Activated T-helper 1 cell treated with Interleukin-2 at 50 U/mL for 16 hours (primary cell): ENCODE measurements at places on chromosomes 7 and 10.

DNA sequence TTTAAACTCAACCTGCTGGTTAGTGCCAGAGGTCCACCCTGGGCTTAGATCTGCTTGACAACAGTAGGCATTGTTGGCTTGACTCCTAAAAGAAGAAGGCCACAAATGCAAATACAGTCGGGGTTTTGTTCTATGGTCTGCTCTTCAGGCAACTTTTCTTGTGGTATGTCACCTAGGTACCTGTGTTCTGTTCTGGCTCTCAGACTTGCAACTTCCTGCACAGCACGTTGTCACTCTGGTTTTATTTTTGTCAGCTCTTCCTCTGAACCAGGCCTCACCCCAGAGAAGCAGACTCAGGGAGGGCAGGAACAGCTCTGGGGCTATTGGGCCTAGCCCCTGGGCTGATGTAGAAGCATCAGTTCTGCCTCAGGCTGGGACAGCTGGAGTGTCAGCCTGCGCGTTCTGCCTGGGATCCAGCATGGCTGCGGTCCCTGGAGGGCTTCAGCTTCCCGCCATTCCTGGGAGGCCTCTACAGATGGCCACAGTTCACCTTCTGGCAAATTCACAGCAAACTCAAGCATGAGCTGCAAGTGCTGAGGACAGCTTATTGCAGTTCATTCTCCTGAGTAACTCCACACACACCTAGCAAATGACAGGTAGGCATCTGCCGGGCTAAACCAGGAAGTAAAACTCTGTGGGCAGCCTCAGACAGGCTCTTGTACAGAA lies 11.0 kb upstream of the PDCD4 start:
- peak; percentile 40 for DNase-seq

DNA sequence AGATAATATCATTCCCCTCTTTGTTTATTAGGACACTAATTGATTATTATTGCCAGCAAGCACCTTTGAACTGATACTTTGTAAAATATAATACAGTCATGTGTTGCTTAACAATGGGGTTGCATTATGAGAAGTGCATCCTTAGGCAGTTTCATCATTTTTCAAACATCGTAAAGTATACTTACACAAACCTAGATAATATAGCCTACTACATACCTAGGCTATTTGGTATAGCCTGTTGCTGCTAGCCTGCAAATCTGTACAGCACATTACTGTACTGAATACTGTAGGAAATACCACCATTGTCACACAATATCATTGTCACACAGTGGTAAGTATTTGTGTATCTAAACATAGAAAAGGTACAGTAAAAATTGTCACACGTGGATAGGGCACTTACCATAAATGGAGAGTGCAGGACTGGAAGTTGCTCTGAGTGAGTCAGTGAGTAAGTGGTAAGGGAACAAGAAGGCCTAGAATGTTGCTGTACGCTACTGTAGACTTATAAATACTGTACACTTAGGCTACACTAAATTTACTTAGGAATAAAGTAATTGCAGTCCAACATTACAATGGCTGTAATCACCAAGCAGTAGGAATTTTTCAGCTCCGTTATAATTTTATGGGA lies 70.7 kb downstream of the LCOR start:
- no peak for DNase-seq

- DNase-seq, result no peak
Measured at GRCh38 chr10:14191407-14191806, 139.3 kb downstream of the FRMD4A start.

- DNase-seq, result no peak
Measured at GRCh38 chr10:88870089-88870488, 10.0 kb upstream of the STAMBPL1 start.

DNA sequence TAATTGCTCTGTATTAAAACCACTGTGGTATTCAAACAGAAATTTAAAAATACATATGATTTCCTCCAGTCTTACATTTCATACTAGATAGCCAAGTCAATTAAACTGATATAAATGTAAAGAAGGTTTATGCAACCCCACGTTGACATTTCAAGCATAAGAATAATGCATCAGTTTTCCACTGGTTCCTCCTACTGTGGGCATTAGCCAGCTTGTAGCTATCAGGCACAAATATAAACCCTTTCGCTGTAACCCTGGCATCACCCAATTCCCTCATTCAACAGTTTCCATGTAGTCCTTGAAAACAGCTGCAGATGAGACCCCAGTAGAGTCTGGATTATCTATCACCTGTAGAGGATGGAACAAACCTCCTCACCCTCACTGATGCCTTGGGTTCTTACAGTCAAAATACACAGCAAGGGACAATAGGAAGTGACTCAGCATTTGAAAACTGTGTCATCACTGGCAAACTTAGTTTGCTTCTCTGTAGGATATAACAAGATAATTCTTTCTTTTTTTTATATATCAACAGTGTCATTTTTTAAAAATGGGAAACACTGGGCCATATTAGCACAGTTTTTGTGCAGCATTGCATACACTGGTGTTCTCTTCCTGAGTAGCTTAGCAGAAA lies 113.0 kb downstream of the PDE1C start:
- no peak for DNase-seq

DNA sequence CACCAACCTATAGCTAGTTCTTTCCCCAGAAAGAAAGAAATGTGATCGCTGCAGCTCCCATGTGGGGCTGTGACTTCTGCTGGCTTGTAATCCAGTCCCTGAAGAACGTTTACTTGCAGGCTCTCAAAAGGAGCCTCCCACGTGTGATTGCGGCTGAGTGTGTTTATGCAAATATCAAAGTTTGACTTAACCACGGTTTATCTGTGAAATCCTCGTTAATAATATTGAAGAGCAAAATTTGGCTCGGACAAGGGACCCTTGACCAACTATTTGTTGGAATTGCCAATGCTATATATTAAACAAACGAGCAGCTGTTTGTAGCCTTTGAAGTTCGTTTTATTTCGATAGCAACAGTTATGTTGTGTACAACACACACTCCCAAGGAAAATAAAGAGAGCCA lies 470.1 kb upstream of the NRP1 start:
- DNase-seq, result no peak

DNA sequence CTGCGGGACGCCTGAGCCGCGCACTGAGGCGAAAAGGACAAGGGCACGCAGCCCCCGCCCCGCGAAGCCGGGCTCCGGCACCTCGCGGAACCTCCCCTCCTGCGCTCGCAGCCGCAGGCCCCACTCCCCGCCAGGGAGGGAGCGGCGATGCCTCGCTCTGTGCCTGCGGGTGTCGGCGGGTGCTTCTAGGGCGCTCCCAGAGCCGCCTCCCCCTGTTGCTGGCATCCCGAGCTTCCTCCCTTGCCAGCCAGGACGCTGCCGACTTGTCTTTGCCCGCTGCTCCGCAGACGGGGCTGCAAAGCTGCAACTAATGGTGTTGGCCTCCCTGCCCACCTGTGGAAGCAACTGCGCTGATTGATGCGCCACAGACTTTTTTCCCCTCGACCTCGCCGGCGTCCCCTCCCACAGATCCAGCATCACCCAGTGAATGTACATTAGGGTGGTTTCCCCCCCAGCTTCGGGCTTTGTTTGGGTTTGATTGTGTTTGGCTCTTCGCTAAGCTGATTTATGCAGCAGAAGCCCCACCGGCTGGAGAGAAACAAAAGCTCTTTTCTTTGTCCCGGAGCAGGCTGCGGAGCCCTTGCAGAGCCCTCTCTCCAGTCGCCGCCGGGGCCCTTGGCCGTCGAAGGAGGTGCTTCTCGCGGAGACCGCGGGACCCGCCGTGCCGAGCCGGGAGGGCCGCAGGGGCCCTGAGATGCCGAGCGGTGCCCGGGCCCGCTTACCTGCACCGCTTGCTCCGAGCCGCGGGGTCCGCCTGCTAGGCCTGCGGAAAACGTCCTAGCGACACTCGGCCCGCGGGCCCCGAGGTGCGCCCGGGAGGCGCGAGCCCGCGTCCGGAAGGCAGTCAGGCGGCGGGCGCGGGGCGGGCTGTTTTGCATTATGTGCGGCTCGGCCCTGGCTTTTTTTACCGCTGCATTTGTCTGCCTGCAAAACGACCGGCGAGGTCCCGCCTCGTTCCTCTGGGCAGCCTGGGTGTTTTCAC lies 519 bp downstream of the ITGB8 start:
- DNase-seq, result no peak

DNA sequence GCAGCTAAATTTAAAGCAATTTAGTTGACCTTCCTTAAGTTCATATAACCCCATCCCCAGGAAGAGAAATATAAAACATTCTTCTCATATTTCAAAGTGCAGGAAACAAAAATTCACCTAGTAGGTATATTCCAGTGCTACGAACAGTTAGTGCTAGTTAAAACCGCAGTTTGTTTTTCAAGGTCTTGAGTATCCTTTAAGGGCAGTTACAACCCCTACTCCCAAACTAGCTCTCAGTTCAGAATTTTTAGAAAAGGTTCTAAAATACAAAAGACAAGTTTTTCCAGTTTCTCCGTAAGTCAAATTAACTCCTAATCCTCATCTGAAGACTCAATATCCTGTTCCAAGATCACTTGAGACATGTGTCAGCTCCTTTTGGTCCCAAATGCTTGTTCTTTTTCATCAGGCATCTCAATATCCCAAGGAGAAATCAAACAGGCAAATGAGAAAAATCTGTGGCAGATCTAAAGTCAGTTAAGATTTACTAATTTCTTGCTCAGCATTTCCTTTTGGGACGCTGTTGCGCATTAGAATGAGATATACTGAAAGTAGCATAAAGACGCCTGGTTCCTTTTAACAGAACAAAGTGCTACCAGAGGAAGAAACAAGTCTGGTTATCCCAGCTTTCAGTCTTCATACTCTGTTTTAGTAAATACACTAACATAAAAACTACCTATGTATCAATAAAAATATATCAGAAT lies 51.8 kb downstream of the ARHGAP12 start:
- no peak for DNase-seq

- no peak for DNase-seq
Measured at GRCh38 chr7:74379938-74380337, 73.8 kb upstream of the GTF2IRD1 start.

GRCh38 chr7:49333180-49333881 lies 409.0 kb downstream of the CDC14C start:
- no peak for DNase-seq

GRCh38 chr7:25180946-25181345 lies 47.3 kb downstream of the NPVF start:
- no peak for DNase-seq

GRCh38 chr10:77297393-77297739 lies 340.2 kb downstream of the KCNMA1 start:
- no peak for DNase-seq

- no peak for DNase-seq
Measured at GRCh38 chr10:87921931-87922688, 58.7 kb downstream of the PTEN start.

GRCh38 chr7:139946533-139946932 lies 116.2 kb downstream of the PARP12 start:
- DNase-seq, result no peak

DNA sequence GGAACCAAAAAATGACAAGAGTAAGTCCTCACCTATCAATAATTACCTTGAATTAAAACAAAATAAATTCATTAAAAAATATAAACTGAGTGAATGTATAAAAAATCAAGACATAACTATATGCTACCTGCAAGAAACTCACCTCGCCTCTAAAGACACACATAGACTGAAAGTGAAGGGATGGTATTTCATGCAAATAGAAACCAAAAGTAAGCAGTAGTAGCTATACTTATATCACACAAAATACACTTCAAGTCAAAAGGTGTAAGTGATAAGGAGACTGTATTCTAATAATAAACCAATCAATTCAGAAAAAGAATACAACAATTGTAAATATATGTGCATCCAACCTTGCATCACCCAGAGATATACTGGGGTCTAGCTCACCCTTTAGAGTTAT lies 332.6 kb downstream of the SH2D4B start:
- DNase-seq, result no peak

DNA sequence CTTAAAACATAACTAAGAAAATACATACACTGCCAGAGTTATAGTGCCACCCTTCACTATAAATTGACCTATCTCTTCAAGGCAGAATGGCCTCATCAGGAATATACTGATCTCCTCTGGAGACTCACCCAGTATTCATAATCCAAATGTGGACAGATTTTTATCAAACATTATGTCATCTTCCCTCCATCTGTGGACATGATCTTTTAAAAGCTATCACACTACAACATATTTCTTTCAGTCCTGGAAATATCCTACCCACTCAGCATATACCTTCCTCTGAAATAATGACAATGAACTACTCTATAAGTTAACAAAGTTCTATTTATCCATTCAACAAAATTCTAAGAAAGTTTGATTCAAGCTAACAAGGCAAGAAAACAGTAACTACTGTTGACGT lies 3.2 kb downstream of the ZNF800 start:
- DNase-seq, result no peak

GRCh38 chr10:132506711-132507408 lies 30.7 kb upstream of the INPP5A start:
- no peak for DNase-seq

GRCh38 chr10:55019439-55019838 lies 218.4 kb upstream of the PCDH15 start:
- no peak for DNase-seq

GRCh38 chr10:30093303-30093950 lies 34.0 kb upstream of the JCAD start:
- no peak for DNase-seq

DNA sequence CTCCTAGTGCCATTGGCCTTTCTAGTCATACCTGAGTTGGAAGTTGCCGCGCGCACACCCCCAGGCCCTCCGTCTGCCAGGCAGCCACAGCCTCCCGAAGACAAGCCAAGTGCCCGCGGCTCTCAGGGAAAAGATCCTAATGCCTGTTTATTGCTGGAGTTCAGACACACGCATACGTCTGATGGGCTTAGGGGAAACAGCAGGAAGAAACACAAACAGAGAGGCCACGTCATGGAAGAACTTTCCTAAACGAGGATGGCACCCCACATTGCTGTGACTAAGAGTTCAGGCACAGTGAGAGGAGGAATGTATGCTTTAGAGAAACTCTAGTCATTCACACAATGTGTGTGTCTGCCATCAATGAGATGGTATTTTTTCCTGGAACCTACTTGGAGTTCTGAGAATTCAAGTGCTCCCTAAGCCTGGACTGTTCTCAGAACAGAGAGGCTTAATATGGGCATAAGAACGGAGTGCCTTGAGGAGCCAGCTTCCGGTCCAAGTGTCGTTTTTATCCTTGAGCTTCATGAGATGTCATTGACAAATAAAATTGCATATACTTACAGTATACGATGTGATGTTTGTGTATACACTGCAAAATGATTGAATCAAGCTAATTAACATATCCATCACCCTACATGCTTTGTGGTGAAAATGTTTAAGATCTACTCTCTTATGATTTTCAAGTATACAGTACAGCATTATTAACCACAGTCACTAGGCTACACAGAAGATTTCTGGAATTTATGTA lies 11.6 kb upstream of the RBP3 start:
- no peak for DNase-seq

- DNase-seq, result no peak
Measured at GRCh38 chr7:7793921-7794320, 75.5 kb upstream of the RPA3 start.

DNA sequence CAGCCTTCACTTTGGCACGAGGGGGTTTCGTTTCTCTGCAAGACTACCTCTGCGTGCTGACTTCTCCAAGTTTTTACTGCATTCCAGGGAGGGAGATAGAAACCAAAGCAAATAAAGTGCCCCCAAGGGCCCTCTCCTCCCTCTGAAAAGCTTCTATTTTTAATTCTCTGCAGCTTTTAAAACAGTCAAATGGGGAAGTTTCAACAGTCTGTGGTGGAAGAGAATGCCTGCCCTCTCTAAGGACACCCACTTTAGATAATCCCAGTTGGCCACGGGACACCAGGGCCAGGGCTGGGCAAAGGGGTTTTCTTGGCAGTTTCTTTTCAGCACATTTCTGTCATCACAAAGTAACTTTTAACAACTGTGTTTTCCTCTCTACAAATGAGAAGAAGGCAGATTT lies 386.7 kb upstream of the NPVF start:
- DNase-seq, result no peak
